ENCODE measurements at places on chromosomes 6 and 20. TPM values are rescaled to one million over a fixed set of nuclear protein-coding genes. Genes with fewer than 3 reads are reported as not detected.

REPS1 gene
- total RNA-seq: 69.6 TPM

CST4 gene
- not detected for total RNA-seq

PLG gene
- 0.60 TPM for total RNA-seq

ADA gene
- 45.1 TPM for total RNA-seq

EHMT2 gene
- 80.4 TPM for total RNA-seq

PAK5 gene
- not detected for total RNA-seq

THBS2 gene
- not detected for total RNA-seq

SLA2 gene
- 62.0 TPM for total RNA-seq

KCNQ5 gene
- total RNA-seq: 12.6 TPM

L3MBTL1 gene
- 8.7 TPM for total RNA-seq

PHF3 gene
- total RNA-seq: 45.3 TPM

SLC24A3 gene
- not detected for total RNA-seq

MMP24 gene
- not detected for total RNA-seq

OR12D3 gene
- total RNA-seq: not detected

Measured in activated T-helper 1 cell treated with anti-CD3 and anti-CD28 coated beads, Interleukin-12 subunit alpha, Interleukin-12 subunit beta, Interleukin-2, Interleukin-4 antibody, amounts not matched to agents 30 ng/mL and 10 ng/mL and 1 ng/mL, durations not matched to agents 14 hours and 24 hours and 36 hours (primary cell).